Activated CD4-positive, alpha-beta T cell treated with anti-CD3 and anti-CD28 coated beads, Interleukin-2, amount 50 U/mL, for 16 hours (primary cell): ENCODE measurements at places on chromosomes 3 and 15.

DNA sequence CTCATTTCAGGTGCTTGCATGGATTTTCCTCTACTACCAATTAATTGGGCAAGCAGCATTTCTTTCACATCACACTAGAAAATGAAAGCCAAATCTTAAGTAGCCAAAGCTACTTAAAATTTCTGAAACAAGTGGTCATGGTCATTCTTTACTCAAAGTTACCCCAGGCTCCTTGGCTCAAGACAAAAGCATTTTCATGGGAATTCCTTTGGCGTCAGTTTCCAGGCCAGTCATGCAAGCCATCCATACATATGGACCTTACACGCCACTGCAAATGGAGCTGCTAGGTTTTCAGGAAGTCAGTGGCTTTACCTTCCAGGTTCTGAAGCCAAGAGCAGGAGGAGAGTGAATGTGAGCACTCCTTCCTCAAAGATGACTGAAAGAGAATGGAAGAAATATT is 83.7 kb upstream of the IL12A start:
- DNase-seq = no peak

DNA sequence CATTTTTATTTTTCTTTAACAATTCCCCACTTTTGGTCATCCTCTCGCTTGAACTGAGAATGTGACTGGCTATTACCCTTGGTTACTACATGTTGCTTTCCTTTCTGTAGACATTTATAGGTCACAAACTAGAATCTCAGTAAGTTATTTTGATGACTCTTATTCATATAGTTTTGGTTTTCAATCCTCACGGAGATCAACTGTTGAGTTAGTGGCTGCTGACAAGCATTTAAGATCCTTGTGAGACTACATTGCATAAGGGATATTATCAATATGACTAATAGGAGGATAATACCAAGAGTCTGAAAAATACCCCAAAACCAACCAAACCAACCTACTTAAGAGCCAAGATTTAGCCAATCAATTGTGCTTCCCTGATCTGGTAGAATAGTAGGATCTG is 16.3 kb downstream of the CCR3 start:
- DNase-seq = no peak

DNA sequence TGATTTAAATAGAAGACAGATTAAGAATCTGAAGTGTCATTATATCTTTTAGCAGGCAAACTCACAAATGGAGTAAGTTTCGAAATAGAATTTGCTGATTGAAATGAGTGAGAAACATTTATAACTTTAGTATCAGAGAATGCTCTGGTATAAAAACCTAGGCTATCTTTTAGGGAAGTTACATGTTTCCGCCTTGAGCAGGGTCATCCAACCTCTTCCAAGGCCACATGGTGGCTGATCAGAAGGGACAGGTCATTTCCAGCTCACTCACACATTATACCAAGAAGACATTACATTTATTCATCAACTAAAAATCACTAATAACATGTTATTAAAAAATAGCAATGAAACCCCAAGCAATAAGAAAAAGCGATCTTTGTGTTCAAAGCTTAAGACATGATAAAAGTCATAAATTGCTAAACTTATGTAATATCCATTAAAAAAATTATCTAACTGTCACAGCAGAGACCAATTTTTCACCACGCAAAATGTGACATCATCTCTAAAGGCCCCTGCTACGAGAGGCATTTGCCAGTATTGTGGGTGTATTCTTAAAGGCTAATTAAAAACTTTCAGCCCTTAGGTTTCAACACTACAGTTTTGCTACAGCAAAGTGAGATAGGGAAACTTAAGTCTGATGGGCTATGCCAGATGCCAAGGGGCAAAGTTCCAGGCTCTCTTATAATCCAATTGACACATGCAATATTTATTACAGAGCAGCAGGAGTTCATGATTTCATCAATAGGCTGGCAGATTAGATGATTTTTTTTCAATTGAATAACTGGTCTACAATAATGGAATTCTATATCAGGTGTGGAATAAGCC is 240.4 kb upstream of the TBL1XR1 start:
- DNase-seq = no peak

- no peak for DNase-seq
Observed at GRCh38 chr3:157046520-157046919, 113.4 kb downstream of the CCNL1 start.

DNA sequence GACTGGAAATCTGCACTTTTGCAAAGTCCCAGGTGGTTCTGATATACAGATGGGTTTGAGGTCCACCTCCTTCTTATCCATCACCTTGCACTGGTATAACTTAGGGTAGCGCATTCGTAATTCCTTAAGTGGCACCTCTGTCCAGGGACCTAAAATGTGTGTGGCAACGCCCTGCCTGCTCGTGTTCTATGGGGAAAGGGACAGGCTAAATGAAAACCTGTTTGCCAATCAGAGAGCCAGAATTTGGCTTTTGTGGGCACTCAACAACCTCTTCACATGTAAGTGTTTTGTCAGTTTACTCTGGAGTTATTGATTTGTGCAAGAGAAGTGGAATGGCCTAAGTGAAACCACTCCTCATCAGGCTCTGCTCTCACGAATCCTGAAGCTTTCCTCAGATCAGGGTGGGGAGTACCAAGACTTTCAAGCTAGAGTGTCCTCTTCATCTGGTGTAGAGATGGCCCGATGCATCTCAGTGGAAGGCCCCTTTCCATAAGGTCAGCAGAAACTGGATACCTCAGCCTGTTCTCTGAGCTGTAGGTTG is 138.3 kb downstream of the ALDH1A2 start:
- DNase-seq = no peak

GRCh38 chr3:28171962-28172361 is 69.5 kb upstream of the CMC1 start:
- DNase-seq = peak; percentile 14

GRCh38 chr3:112637700-112638099 is 3.2 kb downstream of the CCDC80 start:
- DNase-seq = no peak

GRCh38 chr3:40130721-40131120 is 178.8 kb upstream of the EIF1B start:
- DNase-seq = no peak

DNA sequence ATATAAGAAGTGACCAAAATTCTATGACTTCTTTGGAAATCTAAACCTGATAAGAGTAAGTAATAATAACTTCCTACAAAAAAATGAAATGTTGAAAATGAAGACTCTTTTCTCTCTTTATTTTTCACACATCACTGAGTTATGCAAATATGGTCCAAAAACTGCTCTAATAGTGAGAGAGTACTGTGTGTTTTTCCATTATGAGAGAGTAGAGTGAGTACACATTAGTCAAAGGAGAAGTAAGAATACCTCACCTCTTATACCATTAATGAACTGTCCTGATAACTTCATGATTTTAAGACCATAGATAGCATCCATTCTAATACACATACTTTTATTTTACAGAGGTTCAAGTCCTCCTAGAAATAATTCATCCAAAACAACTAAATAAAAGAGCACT is 1310.2 kb downstream of the SI start:
- no peak for DNase-seq

DNA sequence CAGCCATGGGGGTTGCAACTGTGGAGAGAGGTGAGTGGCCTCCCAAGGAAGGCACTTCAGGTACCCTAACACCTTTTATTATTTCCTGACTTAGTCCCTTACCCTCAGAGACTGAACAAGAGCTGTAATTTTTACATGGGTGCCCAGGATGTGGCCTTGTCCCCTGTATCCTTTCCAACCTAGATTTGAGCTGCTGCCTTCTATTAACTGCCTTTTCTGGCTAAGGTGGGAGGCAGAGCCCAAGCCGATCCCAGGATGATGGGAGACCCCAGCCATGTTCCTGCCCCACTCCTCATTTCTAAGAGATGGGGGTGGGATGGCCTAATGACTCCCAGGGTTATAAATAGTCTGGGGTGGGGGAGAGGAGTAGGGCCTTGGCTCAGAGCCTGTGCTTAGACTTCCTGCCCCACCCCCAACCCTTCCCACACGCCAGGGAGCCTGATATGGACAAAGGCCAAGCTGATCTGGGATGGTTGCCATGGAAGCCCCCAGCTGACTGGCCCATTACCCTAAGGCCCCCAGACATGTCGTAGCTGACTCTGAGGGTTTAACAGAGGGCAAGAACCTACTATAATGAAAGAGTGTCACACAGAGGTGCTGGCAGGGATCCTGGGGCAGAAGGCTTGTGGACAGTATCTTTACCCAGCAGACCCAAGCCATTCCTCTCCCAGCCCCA is 1.9 kb downstream of the KLHDC8B start:
- no peak for DNase-seq

GRCh38 chr15:61835496-61836106 is 224.6 kb downstream of the VPS13C start:
- peak; percentile 52 for DNase-seq

GRCh38 chr3:40867797-40868196 is 331.5 kb upstream of the CTNNB1 start:
- no peak for DNase-seq

DNA sequence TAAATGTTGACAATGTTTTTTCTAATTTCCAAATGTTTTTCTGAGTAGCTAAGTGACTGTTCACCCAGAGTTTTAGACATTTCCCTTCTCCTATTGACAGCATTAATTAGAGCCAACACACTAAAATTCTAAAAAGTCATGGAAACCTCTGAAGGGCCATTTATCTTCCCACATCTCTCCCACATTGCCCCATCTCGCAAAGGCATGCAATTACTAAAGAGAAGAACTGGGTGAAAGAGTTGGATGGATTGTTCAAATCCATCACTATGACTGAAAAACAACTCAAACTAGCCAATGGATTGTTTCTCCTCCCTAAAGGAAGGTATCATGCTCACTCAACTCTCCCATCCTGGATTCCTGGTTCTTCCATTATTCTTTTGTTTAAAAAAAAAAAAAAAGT is 30.0 kb upstream of the PHLDB2 start:
- DNase-seq = no peak

- no peak for DNase-seq
Observed at GRCh38 chr15:92763459-92763858, 107.9 kb upstream of the FAM174B start.

GRCh38 chr3:170511371-170511770 is 74.5 kb downstream of the SLC7A14 start:
- DNase-seq = no peak

DNA sequence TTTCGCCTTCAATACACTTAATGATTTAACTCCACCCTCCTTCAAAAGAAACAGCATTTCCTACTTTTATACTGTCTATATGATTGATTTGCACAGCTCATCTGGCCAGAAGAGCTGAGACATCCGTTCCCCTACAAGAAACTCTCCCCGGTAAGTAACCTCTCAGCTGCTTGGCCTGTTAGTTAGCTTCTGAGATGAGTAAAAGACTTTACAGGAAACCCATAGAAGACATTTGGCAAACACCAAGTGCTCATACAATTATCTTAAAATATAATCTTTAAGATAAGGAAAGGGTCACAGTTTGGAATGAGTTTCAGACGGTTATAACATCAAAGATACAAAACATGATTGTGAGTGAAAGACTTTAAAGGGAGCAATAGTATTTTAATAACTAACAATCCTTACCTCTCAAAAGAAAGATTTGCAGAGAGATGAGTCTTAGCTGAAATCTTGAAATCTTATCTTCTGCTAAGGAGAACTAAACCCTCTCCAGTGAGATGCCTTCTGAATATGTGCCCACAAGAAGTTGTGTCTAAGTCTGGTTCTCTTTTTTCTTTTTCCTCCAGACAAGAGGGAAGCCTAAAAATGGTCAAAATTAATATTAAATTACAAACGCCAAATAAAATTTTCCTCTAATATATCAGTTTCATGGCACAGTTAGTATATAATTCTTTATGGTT is at the start of gene CCR5:
CCR5 (plus strand) TSS at position 108 of the 680 bp plus-strand sequence. CDS start 1,957 bp downstream, outside the sequence.
- peak; percentile 90 for DNase-seq

GRCh38 chr3:145492456-145492855 is 668.5 kb downstream of the PLOD2 start:
- DNase-seq = no peak
